ENCODE measurements at places on chromosomes 16 and 17.

- no peak for DNase-seq
These were observed 35.7 kb downstream of the CACNA1H start for GRCh38 chr16:1188432-1189189.

GRCh38 chr17:6548034-6548433 lies 8.3 kb downstream of the PITPNM3 start:
- peak; percentile 4 for DNase-seq

- DNase-seq = no peak
These were observed 108.0 kb downstream of the VPS53 start for GRCh38 chr17:606508-607250.

GRCh38 chr16:78246559-78246958 lies 147.1 kb downstream of the WWOX start:
- DNase-seq = no peak

- DNase-seq = no peak
These were observed 23.0 kb downstream of the TSC2 start for GRCh38 chr16:2070576-2071453.

GRCh38 chr16:4517812-4518680 lies 20.5 kb downstream of the CDIP1 start:
- peak; percentile 32 for DNase-seq

DNA sequence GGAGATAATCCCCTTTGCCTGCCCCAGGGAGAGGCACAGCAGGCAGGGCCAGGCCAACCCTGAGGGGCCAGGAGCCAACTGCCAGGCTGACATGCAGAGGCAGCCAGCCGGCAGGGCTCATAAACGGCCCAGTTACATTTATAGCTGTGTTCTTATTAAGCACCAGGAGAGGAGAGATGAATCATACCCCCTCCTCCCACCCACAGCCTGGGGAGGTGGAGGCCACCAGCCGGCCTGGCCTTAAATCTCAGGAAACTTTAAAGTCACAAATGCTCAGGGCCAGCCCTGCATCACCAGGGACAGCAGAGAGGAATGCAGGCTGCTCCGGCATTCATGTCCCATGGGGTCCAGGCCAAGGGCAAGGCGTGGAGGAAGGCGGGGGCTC lies 177.2 kb downstream of the TMEM132E start:
- no peak for DNase-seq

DNA sequence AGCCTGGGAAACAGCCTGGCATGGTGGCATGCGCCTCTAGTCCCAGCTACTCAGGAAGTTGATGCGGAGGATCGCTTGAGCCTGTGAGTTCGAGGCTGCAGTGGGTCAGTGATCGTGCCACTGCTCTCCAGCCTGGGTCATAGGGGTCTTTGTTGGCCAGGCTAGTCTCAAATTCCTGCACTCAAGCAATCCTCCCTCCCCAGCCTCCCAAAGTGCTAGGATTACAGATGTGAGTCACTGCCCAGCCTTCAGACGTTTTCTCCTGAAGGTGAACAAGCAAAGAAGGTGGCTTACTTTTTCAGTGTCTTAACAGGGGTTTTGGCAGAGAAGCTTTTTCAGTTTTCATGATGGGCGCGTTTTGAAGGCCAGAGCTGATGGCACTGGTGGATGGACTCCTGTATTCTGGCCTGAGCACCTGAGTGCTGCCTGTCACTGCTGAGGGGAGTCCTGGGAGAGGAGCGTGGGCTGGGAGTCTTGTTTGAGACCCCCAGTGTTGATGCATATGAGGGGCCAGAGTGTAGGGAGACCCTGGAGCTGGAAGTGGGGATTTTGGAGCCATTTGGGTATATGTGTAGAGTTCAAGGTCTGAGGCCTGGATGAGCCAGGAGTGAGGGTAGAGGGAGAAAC lies 41.4 kb downstream of the FOXK2 start:
- DNase-seq = no peak

DNA sequence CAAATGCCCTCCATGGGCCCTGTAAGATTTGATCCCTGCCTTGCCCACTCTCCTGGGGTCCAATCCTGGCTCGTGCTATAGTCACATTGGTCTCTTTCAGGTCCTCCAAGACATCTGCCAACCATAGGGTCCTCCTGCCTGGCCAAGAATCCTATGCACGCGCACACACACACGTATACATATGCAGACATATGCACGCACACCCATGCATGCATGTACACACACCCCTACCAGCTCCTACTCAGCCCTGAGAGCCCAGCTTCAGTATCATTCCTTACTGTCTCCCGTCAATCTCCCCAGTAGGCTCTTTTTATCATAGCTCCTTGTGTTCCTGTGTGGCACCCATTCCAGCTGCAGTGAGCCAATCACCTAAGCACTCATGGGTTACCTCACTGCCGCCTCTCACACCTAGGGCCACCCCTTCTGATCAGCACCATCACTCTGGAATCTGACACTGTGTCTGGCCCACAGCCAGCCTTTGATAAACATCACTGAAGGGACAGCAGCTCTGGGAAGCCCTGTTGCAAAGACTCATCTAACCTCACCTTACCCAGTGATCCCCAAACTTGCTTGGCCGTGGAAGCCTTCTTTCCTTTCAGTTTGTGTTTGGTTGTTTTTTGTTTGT lies 7.9 kb upstream of the DNAH17 start:
- no peak for DNase-seq

DNA sequence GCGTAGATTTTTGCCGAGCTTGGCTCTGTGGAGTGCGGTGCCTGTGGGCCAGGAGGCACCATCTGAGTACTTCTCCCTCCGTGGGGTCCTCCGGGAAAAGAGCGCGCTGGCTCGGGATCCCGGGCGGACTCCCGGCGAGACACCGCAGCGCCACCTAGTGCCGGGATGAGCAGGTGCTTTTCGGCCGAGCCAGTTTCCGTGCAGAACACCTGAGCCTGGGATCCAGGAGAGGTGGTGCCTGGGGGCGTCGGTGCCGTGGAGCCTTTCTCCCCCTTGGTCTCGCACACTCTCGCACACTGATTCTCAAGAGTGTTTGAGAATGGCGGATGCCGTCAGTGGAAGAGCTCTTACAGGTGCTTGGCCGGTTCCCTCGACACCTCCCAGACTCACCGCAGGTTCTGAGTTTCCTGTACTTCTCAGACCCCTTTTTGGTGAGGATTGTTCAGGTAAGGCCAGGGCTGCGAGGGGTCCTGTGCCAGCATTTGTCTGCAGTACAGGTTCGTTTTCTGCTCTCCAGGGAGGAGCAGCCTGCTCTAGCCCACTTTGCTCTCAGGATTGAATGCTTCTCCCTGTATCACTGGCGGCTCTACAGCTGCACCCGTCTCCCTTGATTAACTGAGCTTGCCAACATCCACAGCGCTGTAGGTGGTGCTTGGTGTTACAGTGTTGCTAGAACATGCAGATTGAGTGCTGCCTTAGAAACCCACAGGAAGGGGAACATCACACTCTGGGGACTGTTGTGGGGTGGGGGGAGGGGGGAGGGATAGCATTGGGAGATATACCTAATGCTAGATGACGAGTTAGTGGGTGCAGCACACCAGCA lies 23.3 kb downstream of the TBCD start:
- peak; percentile 65 for DNase-seq

DNA sequence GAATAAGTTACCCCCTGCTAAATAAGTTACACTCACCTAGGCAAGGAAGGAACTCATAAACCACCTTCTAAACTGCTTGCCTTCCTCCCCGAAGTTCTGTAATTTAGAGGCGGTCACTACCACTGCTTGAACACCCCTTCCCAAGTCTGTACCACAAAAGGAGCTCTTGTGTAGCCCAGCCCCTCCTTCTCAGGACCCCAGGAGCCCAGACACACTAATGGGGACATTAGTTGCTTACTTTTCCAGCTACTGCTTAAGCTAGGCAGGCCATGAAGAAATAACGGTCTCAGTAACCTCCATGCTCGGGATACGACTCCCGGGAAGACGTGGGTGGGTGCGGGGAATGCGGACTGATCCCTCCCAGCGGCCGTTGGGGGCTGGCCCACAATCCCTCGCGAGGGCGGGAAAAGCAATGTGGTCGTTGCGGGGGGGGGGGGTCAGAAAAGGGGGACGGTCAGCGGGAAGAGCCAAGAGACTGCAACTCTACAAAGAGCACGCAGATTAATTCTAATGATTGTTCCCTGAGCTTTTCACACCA lies at the start of gene TEX14:
Gene TEX14 (minus strand): TSS at position 345 of the 538 bp plus-strand sequence. CDS start 40,044 bp downstream, outside the sequence.
- no peak for DNase-seq

DNA sequence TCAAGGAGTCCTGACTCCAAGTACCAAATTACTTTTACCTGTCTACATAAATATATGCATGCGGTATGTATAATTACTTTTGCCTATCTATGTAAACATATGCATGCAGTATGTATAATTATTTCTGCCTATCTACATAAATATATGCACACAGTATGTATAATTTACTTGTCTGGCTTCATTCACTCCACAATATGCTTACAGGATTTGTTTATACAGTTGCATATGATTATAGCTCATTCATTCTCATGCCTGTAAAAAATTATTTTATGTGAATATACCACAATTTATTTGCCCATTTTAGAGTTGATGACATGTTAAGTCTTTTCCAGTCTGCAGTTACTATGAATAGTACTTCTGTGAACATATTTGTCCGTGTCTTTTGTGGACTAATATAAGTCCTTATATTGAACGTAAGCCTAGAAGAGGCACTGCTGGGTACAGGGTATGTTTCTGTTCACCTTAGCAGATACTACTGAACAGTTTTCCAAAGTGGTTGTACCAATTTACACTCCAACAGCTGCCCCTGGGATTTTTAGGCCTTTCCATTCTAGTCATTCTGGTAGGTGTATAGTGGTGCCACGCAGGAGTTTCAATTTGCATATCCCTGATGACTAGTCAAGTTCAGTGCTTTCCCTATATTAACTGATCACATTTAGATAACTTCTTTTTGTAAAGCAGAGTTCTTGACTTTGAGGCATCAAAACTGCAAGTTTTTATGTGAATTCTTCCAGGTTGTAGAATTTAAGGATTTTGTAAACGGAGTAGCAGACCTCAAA lies 47.0 kb downstream of the MARVELD3 start:
- DNase-seq = peak; percentile 2

- no peak for DNase-seq
These were observed 59.9 kb upstream of the CDH5 start for GRCh38 chr16:66306366-66307150.

DNA sequence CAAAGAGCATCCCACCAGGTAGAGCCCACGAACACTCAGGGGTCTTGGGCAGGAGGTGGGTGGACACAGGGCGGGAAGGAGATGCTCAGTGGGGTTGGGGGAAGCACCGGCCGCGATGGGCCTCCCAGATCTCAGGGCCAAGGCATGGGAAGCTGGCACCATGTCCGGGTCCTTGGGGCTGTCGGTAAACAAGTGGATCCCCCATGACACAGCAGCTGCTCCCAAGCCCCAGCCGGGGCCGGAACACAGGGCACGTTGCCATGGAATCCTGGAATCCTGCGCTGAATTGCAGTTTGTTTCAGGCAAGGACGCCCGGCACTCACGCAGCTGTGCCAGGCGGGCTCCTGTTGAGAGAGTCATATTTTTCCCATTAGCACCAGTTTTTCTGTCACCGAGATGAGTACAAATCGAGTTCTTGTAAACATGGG lies 23.0 kb upstream of the CHMP6 start:
- peak; percentile 91 for DNase-seq

- peak; percentile 91 for DNase-seq
These were observed 5.6 kb downstream of the PLEKHG4 start for GRCh38 chr16:67284699-67285646.

- no peak for DNase-seq
These were observed 32.5 kb downstream of the PIMREG start for GRCh38 chr17:6476810-6477179.

- no peak for DNase-seq
These were observed 2.2 kb upstream of the GAS7 start for GRCh38 chr17:10200645-10201044.

DNA sequence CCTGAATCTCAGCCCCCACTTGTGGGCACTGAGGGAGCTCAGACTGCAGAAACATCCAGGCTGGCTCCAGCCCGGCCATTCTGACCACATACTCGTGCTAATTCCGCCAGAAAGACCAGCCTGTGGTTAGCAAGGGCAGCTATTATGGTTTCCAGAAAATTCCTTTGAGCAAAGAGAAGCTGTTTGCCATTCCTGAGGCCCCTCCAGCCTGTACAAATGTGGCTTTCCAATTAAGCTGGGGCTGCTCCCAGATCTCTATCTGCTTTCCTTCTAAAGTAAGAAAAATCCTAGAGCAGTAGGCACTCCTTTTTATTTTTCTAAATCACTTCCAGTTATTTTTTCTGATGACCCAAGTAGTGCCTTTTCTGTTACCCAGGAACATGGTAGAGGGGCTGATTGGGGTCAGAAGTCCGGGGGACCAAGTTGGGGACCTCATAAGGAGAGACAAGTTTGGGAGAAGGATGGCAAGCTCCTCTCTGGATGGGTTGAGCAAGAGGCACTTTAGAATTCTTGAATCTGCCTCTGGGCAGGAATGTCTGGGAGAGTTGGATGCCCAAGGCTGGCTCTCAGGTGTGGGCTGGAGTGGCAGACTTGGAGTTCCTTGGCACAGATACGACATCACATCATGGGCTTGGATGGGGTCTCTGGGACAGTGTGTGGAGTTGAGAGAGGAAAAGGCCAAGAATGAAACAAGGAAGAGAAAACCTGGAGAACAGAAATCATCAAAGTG lies 83.3 kb upstream of the TNRC6C start:
- no peak for DNase-seq

- no peak for DNase-seq
These were observed 345.2 kb upstream of the PMFBP1 start for GRCh38 chr16:72517154-72517553.

GRCh38 chr17:29248845-29249244 lies 2.2 kb downstream of the CRYBA1 start:
- no peak for DNase-seq

DNA sequence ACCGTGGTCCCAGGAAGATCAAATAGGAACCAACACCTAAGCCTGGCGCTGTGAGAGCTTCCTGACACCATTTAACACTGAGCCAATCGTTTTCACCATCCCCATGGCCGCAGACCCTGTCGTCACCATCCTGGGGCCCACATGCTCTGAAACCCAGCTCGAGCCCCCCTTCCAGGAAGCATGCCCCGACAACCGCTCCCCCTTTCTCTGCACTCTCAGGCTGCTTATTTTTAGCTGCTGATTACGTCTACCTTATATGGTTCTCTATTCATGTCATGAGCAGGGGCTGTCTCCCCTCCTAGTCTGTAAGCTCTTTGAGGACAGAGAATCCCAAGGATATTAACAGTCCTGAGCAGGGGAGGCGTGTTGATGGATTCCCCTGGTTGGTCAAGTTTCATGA lies 10.5 kb downstream of the SRL start:
- DNase-seq = no peak

GRCh38 chr16:87724490-87725291 lies 41.1 kb downstream of the KLHDC4 start:
- no peak for DNase-seq

DNA sequence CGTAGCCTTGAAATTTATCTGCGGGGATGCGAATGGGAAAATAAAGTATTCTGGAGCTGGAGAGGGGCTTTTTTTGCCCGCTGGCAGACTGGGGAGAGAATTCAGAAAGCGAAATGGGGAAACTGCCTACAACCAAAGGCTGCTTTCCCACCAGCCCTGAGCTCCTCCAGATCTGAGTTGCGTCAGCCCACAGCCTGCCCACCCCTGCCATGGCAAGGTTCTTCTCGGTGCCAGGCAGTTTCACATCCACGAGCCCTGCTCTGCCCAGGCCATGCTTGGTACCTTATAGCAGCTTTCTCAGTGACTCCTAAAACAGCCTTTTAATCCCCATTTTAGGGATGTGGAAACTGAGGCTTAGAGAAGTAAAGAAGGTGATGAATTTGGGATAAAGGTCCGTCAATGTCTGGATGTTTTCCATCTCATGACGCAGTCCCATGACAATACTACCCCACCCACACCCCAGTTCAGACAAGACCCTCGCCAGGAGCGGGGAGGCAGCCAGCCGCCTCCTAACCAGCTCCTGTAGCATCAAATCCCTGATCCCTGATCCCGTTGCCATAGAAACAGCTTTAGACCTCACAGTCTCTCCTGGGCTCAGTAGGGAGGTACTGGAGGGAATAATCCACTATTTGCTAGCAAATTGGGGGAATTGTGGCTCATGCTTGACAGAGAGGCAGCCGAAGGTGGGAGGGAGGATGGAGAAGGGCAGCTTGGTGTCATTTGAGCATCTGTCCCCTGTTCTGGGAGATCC lies 113.5 kb downstream of the MGAT5B start:
- DNase-seq = no peak
